Right ventricle myocardium inferior (tissue), 1 donor: ENCODE measurements at places on chromosomes 12 and 14.

- peak; percentile 75 for DNase-seq
These were observed 67.9 kb upstream of the USP15 start for GRCh38 chr12:62192180-62192902.

- DNase-seq = peak; percentile 84
These were observed 630 bp downstream of the ALDH1L2 start for GRCh38 chr12:105083551-105084105.

GRCh38 chr14:91246051-91246852, 1.7 kb upstream of the GPR68 start:
- DNase-seq = no peak

- DNase-seq = no peak
These were observed 477.1 kb downstream of the FSCB start for GRCh38 chr14:44029933-44030332.

DNA sequence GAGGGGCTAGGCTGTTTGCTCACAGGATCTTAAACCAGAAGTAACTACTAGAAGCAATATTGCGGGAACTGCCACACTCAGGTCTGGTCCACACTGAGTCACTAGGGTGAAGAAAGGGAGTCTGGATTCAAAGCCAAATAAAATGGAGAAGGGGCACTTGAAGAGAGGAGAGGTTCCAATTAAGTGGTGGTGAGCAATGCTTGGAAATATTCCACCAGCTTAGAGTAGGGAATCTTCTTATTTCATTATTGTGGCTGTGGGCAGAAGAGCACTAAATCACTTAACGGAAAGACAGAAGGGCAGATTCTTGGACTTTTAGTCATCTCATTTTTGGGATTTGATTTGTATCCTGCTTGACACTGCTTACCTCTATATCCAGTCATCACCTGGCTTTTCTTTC, 48.6 kb upstream of the PPP1R12A start:
- DNase-seq = no peak

GRCh38 chr14:73889376-73889775, 2.7 kb downstream of the ZNF410 start:
- no peak for DNase-seq
